Peyer's patch (tissue), 4 donors: ENCODE measurements at places on chromosomes 5 and 9.

GRCh38 chr5:43396762-43397304 lies 15.4 kb downstream of the CCL28 start:
- peak; percentile 78 for DNase-seq
- no peaks in the 10 kb centered on the region for H3K36me3 ChIP-seq
- H3K27me3 ChIP-seq = no peaks in the 10 kb centered on the region
- H3K27ac ChIP-seq = peak overlapping the region; percentile 74
- H3K4me3 ChIP-seq = peak overlapping the region; percentile 56

DNA sequence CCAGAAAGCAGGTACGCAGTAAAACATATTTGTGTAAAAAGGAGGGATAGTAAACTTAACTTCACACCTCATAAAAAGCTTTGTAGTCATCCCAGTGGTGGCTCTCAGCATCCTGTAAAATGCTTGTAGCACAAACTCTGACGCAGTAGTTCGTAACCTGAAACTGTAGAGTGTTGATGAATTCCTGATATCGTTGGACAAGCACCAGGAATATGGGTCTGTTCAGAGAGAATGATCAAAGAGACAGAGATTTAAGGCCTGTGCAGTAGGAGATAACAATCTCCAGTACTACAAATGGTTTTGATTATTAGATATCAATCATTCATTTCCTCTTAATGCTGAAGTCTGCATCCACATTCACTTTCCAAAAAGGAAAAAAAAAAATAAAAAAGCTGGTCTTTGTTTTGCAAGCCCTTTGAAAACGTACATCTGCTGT lies 148.5 kb downstream of the KIAA0825 start:
- no peaks in the 10 kb centered on the region for H3K4me1 ChIP-seq
- no peaks in the 10 kb centered on the region for H3K27me3 ChIP-seq
- H3K36me3 ChIP-seq = peaks cover 3% of the 10 kb centered on the region
- H3K27ac ChIP-seq = no peak overlapping the region

DNA sequence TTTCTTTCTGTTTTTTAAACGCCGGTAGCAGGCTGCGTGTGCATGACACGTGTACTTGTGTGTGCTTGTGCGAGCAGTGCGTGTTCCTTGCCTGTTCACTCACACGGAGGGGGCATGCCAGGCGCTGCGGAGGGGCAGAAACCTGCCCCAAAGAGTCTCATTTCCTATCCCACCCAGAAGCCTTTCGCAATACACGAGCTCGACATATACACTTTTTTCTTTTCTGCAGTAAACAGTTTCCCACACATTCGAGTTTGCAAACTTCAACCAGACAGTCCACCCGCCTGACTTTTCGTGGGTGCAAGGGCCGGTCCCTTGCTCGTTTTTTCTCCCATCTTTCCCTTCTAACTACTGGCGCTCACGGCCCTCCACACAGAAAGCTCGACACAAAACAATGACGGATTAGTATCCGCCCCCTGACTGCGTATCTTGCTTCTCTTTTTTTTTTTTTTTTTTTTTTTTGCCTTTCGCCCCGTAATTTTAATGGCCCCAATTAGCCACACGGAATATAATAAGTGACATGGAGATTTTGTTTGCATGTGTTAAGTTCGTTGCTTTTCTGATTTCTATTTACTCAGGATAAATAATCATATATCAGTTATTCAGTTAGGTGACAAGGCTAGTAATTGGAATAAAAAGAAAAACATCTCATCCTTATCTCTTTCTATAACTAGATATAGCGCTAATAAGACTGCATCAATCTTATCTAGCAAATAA lies 5.3 kb upstream of the OTP start:
- H3K27me3 ChIP-seq = no peaks in the 10 kb centered on the region
- no peak overlapping the region for H3K27ac ChIP-seq
- H3K4me1 ChIP-seq = peaks cover 25% of the 10 kb centered on the region
- no peak overlapping the region for H3K4me3 ChIP-seq
- H3K36me3 ChIP-seq = no peaks in the 10 kb centered on the region

DNA sequence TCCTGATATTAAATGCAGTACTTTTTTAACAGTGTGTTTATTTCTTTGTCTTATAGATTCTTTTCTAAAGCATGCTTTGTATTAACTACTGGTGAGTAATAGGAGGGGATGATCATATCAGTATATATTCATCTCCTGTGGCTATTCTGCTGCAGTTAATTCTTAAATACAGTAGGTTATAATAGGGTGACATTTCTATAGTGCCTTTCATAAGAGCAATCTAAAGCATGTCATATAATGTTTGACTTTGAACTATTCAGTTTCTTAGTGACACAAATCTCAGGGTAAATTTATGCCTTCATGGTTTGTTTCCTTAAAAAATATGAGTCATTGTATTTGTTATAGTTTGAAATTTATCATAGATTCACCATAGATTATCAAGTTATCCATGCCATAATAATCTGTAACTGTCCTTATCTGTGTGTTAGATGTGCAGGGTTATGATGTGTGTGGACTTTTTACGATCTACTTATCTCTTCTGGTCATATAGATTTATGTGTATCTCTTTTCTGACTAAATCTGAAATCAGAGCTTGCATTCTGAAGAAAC lies 1019.5 kb downstream of the NR2F1-AS1 start:
- H3K27ac ChIP-seq = no peak overlapping the region
- DNase-seq = no peak
- no peaks in the 10 kb centered on the region for H3K27me3 ChIP-seq
- H3K4me3 ChIP-seq = no peak overlapping the region
- no peaks in the 10 kb centered on the region for H3K4me1 ChIP-seq

GRCh38 chr5:171523781-171524180 lies 104.3 kb downstream of the FGF18 start:
- H3K4me3 ChIP-seq = no peak overlapping the region
- no peak for DNase-seq
- no peaks in the 10 kb centered on the region for H3K36me3 ChIP-seq
- H3K27ac ChIP-seq = no peak overlapping the region
- no peaks in the 10 kb centered on the region for H3K27me3 ChIP-seq

DNA sequence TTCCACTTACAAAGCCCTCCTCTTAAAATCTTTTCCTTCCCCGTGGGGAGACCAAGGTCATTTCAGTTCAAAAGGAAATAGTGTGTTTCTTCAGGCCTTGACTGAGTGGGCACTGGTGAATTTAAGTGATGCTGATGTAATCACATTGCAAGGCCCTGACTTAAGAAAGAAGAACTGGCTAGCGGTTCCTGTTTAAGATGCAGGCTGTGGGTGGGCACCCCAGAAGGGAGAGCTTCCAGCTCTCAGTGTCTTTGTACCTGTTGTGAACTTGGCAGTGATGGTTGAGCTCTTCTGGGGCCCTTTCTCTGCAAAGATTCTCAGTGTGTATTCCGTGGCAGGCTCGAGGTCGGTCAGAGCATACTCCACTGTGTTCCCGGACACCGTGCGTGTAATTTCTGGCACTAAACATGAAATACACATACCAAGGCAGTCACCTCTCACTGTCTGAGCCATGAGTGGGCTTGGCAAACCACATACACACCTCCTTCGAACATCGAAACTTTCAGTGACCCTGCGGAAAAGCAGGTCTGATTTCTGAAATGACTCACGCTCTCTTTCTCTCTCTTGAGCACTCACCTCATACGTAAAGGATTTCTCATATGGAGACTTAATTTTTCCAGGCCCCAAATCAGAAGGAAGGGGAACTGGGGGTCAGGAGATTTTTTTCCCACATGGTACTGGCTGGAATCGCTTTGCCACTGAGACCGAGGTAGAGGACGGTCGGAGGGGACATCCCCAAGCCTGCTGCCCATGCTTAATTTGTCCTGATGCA lies 81.9 kb downstream of the TNC start:
- no peaks in the 10 kb centered on the region for H3K36me3 ChIP-seq
- no peak for DNase-seq
- H3K27me3 ChIP-seq = no peaks in the 10 kb centered on the region
- no peaks in the 10 kb centered on the region for H3K4me1 ChIP-seq
- H3K27ac ChIP-seq = peak overlapping the region; percentile 80

DNA sequence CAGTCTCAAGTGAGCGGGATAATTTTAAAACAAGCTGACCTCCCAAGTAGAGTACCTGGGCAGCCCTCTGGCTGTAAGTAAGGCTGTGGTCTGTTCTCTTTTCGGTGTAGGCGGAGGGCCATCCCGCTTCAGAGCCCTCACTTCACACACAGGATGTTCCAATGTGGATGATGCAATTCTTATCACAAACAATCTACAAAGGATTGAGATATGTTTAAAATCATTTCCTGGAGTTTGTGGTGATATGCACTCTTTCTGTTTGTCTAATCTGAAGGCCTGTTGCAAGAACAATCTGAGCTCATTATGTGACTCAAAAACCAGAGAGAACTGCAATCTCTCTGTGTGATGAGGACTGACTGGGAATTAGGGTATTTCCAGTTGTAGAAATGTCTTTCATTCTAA lies 42.5 kb downstream of the ITGA2 start:
- no peaks in the 10 kb centered on the region for H3K4me1 ChIP-seq
- H3K4me3 ChIP-seq = no peak overlapping the region
- no peaks in the 10 kb centered on the region for H3K36me3 ChIP-seq
- H3K27me3 ChIP-seq = no peaks in the 10 kb centered on the region

GRCh38 chr5:130289132-130290088 lies 385.1 kb downstream of the CHSY3 start:
- no peak for DNase-seq
- no peak overlapping the region for H3K27ac ChIP-seq
- H3K36me3 ChIP-seq = no peaks in the 10 kb centered on the region
- no peaks in the 10 kb centered on the region for H3K27me3 ChIP-seq

- H3K36me3 ChIP-seq = no peaks in the 10 kb centered on the region
- H3K4me1 ChIP-seq = no peaks in the 10 kb centered on the region
- no peaks in the 10 kb centered on the region for H3K27me3 ChIP-seq
- H3K4me3 ChIP-seq = no peak overlapping the region
Observed at GRCh38 chr5:150266871-150267291, 22.7 kb downstream of the CAMK2A start.

DNA sequence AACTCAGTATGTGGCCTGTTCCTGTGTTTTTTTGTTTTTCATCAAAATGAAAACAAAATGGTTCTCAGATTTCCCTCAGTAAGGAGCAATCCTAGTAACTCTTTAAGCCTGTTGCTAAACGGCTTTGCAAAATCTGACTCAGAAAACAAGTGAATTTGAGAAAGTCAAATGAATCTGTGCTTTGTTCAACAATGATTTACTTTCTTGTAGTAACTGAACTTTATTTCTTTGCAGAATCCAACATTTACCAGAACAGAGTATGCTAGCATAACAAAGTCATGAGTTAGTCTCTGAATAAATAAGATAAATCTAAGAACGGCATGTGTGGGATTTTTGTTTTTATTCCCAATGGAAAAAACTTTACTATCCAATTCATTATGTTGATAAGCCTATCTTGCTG lies 93.8 kb downstream of the OXCT1 start:
- H3K27me3 ChIP-seq = no peaks in the 10 kb centered on the region
- no peaks in the 10 kb centered on the region for H3K4me1 ChIP-seq
- no peaks in the 10 kb centered on the region for H3K36me3 ChIP-seq
- H3K27ac ChIP-seq = no peak overlapping the region

DNA sequence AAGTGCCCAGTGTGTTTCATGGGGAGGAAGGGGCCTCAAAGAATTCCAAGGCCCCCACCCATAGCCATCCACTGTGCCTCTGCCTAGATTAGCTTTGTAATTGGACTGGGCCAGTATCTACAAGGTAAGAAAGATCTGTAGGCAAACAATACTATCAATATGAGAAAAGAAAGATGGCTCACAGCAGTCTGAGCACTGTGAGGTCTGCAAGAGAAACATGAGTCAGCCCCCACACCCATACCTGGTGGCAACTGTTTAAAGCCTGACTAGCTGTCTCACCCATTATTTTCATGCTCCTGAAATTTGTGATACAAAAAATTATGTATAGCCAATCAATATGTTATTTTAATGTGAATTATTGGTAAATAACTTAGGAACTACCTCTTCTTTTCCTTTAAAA lies 10.0 kb upstream of the ZNF483 start:
- H3K27ac ChIP-seq = no peak overlapping the region
- H3K27me3 ChIP-seq = no peaks in the 10 kb centered on the region
- no peaks in the 10 kb centered on the region for H3K36me3 ChIP-seq
- H3K4me3 ChIP-seq = no peak overlapping the region
- no peak for DNase-seq

GRCh38 chr9:127835991-127836516 lies 18.4 kb downstream of the ENG start:
- H3K27ac ChIP-seq = peak overlapping the region; percentile 77
- no peak overlapping the region for H3K4me3 ChIP-seq
- H3K27me3 ChIP-seq = no peaks in the 10 kb centered on the region

GRCh38 chr5:84779186-84779585 lies 394.5 kb upstream of the EDIL3 start:
- no peak overlapping the region for H3K4me3 ChIP-seq
- H3K36me3 ChIP-seq = no peaks in the 10 kb centered on the region
- no peaks in the 10 kb centered on the region for H3K4me1 ChIP-seq
- no peak overlapping the region for H3K27ac ChIP-seq

DNA sequence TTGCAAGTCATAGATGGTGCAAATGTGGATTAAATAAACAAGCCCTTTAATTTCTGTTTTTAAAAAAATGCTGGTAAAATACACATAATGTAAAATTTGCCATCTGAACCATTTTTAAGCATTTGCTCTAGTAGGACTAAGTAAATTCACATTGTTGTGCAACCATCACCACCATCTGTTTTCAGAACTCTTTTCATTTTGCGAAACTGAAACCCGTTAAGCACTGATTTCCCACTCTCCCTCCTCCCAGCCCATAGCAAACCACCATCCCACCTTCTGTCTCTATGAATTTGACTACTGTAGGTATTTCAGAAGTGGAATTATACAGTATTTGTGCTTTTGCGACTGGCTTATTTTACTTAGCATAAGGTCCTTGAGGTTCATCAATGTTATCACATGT lies 103.3 kb upstream of the CNTLN start:
- H3K4me1 ChIP-seq = no peaks in the 10 kb centered on the region
- DNase-seq = no peak
- H3K27me3 ChIP-seq = no peaks in the 10 kb centered on the region
- no peaks in the 10 kb centered on the region for H3K36me3 ChIP-seq

GRCh38 chr5:146388386-146388785 lies 49.7 kb downstream of the POU4F3 start:
- no peak overlapping the region for H3K27ac ChIP-seq
- H3K4me1 ChIP-seq = no peaks in the 10 kb centered on the region
- no peak for DNase-seq
- no peak overlapping the region for H3K4me3 ChIP-seq
- no peaks in the 10 kb centered on the region for H3K36me3 ChIP-seq

GRCh38 chr9:75455444-75455921 lies 367.2 kb downstream of the OSTF1 start:
- H3K27ac ChIP-seq = peak overlapping the region; percentile 59
- no peak overlapping the region for H3K4me3 ChIP-seq
- H3K4me1 ChIP-seq = no peaks in the 10 kb centered on the region
- H3K27me3 ChIP-seq = no peaks in the 10 kb centered on the region

DNA sequence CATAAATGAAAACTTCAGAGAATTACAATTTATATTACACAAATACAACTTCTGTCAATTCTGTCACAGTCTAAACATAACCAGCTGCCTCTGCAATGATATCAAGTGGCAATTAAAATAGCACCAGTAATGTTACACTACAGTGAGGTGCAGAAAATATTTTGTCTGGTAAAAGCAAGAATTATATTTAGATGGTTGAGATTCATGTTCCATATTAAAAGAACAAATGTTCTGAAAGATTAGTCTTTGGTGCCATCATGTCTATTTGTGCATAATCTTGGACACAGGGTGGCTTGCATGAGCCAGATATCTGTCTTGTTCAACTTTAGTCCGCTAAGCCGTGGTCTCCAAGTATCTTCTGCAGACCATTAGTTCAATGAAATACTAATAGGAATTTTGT lies 29.0 kb upstream of the PRR16 start:
- H3K27ac ChIP-seq = no peak overlapping the region
- no peaks in the 10 kb centered on the region for H3K4me1 ChIP-seq
- no peaks in the 10 kb centered on the region for H3K27me3 ChIP-seq
- H3K4me3 ChIP-seq = no peak overlapping the region

- H3K27ac ChIP-seq = no peak overlapping the region
- DNase-seq = no peak
- H3K4me1 ChIP-seq = no peaks in the 10 kb centered on the region
- H3K36me3 ChIP-seq = no peaks in the 10 kb centered on the region
- no peaks in the 10 kb centered on the region for H3K27me3 ChIP-seq
Observed at GRCh38 chr5:96287136-96287535, 145.9 kb downstream of the PCSK1 start.
